ENCODE measurements at places on chromosomes 1 and 21. TPM values are rescaled to one million over a fixed set of nuclear protein-coding genes. Genes with fewer than 3 reads are reported as not detected.

- no peaks in the 10 kb centered on the region for H3K27me3 ChIP-seq
- H3K4me3 ChIP-seq: no peak overlapping the region
- no peaks in the 10 kb centered on the region for H3K4me1 ChIP-seq
Observed at GRCh38 chr1:78304761-78305160, 186.0 kb upstream of the PTGFR start.

GRCh38 chr1:119884711-119885110 is 11.6 kb downstream of the ADAM30 start:
- H3K27ac ChIP-seq: no peak overlapping the region
- no peak for DNase-seq
- H3K4me3 ChIP-seq: no peak overlapping the region
- no peaks in the 10 kb centered on the region for H3K4me1 ChIP-seq

DNA sequence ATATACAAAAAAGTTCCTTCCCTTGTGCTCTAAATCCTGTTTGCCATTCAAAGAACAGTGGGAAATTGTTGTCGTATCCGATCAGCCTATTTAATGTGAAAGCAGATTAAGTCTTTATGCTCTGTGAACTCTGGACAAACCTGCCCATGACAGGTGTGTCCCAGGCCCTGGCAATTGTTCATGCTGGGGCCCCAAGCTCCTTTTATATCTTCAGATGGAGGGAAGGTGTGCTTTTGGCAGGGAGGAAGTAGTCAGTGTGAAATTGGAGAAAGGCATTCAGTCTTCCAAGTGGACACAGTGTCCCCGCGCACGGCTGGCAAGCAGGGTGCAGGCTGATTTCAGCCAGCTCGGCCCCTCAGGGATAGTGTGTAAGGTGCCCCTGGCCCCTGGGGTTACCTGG is 135.1 kb upstream of the F3 start:
- H3K27me3 ChIP-seq: no peaks in the 10 kb centered on the region
- H3K36me3 ChIP-seq: no peaks in the 10 kb centered on the region
- no peak overlapping the region for H3K4me3 ChIP-seq
- peak; percentile 48 for DNase-seq
- H3K27ac ChIP-seq: no peak overlapping the region

DNA sequence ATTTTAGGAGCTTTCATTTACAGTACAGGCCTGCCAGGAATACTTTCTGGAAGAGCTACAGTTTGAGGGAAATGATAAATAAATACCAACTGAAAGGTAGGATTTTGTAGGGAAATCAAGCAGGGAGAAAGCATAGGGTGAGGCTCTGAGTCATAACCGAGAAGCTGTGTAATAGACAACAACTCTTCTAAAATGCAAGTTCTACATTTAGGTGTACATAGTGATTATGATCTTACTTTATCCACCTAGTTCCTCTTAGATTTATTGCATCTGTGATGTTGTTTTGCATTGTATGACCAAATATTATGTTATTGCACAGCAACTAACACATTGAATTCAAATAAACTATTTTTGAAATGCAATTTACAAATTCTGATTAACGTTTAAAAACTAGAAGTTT is 819.3 kb downstream of the PLA2G4A start:
- no peaks in the 10 kb centered on the region for H3K4me1 ChIP-seq
- no peaks in the 10 kb centered on the region for H3K27me3 ChIP-seq
- H3K27ac ChIP-seq: no peak overlapping the region
- no peaks in the 10 kb centered on the region for H3K36me3 ChIP-seq
- no peak overlapping the region for H3K4me3 ChIP-seq

DNA sequence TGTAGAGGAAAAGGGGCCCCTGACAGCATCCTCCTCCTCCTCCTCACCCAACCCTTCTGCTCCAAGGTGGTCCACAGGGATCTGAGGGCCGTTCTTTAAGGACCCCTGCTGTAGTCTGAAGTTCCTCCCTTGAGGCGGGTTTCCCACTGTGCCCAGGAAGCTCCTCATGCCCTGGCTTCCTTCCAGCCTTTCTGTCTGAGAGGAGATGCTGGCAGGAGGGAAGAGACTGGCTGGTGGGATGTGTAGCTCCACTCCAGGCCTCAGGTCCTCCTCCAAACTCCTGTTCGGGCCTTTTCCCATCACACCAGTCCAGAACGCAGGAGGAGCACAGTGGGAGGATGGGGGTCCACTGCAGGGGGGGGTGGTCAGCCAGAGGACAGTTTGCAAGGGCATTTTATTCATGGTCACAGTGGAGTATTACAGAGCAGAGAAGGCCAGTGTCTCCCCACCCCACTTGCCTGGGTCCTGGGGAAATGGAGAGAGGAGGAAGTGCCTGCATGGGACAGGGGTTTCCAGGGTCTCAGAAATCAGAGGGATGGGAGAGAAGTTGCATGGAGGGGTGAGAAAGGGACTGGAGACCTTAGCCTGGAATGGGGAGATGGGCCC is 7.8 kb downstream of the ETV3L start:
- no peak overlapping the region for H3K4me3 ChIP-seq
- no peaks in the 10 kb centered on the region for H3K4me1 ChIP-seq
- no peak for DNase-seq

- no peaks in the 10 kb centered on the region for H3K27me3 ChIP-seq
- H3K4me3 ChIP-seq: no peak overlapping the region
- no peak for DNase-seq
- no peaks in the 10 kb centered on the region for H3K36me3 ChIP-seq
Observed at GRCh38 chr1:185497177-185497576, 180.1 kb upstream of the IVNS1ABP start.

DNA sequence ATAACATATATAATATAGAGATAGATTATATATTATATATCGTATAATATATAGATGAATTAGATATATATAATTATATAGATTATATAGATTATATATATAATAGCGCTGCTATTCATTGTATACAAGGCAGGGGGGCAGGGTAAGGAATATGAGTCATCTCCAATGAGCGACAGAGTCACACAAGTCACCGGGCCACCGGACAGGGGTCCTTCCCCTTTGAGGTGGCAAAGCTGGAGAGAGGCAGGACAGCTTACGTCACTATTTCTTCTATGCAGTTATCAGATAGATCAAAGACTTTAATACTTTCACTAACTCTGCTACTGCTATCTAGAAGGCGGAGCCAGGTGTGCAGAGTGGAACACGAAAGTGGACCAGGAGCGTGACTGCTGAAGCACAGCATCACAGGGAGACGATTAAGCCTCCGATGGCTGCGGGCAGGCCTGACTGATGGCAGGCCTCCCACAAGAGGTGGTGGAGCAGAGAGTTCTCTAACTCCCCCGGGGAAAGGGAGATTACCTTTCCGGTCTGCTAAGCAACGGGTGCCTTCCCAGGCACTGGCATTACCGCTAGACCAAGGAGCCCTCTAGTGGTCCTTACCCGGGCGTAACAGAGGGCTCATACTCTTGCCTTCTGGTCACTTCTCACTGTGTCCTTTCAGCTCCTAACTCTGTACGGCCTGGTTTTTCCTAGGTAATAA is 2154.7 kb downstream of the MRPL39 start:
- DNase-seq: peak; percentile 21
- H3K27ac ChIP-seq: no peak overlapping the region
- no peaks in the 10 kb centered on the region for H3K4me1 ChIP-seq
- H3K27me3 ChIP-seq: no peaks in the 10 kb centered on the region
- no peaks in the 10 kb centered on the region for H3K36me3 ChIP-seq

DNA sequence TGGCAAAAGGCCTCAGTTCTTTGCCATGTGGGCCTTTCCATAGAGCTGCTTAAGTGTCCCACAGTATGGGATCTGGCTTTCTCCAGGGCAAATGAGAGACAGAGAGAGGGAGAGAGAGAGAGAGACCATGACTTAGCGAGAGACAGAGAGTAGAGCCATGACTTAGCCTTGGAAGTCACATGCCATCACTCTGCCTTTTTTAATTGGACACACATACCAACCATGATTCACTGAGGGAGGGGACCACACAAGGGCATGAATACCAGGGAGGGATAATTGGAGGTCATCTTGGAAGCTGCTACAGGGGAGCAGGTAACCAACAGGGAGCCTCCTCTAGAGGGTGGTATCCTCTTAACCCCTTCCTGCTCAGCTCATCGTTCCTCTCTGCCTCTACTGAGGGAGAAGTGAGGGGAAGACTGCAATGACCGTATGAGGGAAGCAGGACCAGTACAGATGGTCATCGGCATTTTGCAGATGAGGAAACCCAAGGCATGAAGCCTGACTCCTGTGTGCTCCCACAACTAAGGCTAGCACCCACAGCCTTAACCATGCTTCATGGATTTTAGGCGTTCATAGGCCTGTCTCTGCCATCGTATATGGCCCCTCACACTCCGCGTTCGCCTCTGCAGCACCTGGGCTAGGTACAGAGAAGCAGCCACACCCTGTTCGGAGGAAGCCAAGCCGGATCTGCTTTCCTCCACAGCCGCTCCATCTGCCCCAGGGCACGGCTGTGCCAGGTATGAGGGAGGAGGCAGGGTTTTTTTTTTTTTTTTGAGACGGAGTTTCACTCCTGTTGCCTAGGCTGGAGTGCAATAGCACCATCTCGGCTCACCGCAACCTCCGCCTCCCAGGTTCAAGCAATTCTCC is 38.6 kb downstream of the MEF2D start:
- peak; percentile 14 for DNase-seq
- H3K27me3 ChIP-seq: no peaks in the 10 kb centered on the region
- H3K4me3 ChIP-seq: no peak overlapping the region
- H3K27ac ChIP-seq: no peak overlapping the region

DNA sequence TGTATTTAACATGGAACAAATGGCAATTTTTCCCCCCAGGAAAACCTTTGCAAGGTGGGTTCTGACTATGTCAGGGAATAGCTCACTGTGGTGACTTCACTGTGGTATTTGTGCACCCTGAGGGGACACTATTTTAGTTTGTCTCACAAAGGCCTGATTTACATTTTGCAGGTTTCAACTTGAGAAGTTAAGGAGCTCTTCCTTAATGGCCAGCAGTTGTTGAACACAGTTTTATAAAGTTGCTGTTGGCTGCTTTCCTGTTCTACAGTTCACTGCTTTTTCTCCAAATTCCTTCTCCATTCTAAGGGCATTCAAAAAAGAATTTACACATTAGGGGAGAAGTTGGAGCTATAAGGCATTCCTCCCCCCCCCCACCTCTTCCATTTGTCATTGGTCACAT is 4.6 kb downstream of the LAMC1 start:
- H3K27me3 ChIP-seq: no peaks in the 10 kb centered on the region
- peaks cover 6% of the 10 kb centered on the region for H3K4me1 ChIP-seq
- no peaks in the 10 kb centered on the region for H3K36me3 ChIP-seq

DNA sequence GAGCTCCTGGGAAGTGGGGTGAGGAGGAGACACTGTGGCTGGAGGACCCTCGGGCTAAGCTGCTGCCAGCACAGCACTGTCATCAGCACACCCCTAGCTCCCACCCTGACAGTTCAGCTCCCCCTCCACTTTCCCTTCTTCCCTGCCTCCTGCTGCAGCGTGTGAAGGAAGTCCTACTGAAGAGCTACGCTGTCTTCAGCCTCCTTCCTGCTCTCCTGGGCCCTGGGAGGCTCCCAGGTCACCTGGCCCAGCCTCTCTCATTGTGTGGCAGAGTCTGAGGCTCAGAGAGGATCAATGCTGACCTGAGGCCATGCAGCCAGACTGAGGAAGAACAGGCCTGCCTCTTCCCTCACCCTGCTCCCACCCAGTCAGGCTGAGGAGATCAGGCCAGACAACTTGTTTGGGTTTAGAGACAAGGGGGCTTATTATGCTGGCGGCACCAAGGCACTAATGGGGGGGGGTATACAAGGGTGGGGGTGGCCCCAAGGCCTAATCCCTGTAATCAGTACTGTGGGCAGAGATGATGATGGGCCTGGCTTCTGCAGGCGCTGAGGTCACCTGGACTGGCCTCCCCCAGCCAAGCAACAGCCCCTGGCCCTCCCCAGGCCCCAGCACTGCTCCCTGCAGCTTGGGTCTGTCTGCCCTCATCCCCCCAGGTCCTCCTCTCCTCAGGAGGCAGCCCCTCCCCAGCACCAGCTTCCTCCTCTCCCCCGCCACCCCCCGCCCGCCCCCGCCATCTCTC is 9.1 kb downstream of the NES start:
- no peaks in the 10 kb centered on the region for H3K27me3 ChIP-seq
- H3K4me3 ChIP-seq: no peak overlapping the region
- no peak overlapping the region for H3K27ac ChIP-seq
- DNase-seq: no peak
- H3K36me3 ChIP-seq: no peaks in the 10 kb centered on the region

DNA sequence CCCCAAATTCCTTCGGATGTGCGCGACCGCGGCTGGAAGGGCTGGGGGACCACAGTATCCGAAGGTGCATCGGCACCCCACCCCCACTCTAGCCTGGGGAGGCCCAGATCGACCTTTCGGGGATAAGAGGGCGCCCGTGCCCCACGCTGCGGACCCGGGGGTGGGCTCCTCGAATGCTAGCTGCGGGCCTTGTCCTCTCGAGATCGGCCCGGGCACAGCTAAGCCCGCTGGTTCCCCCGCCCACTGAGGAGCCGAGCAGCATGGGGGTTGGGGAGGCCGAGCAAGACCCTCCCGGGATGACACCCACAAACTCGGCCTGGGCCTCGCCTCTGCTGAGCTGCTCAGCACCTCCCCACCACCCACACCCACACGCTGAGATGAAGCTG is 653 bp upstream of the IFFO2 start:
- peak; percentile 75 for DNase-seq
- H3K27me3 ChIP-seq: no peaks in the 10 kb centered on the region
- no peaks in the 10 kb centered on the region for H3K4me1 ChIP-seq
- peak overlapping the region; percentile 79 for H3K4me3 ChIP-seq

DNA sequence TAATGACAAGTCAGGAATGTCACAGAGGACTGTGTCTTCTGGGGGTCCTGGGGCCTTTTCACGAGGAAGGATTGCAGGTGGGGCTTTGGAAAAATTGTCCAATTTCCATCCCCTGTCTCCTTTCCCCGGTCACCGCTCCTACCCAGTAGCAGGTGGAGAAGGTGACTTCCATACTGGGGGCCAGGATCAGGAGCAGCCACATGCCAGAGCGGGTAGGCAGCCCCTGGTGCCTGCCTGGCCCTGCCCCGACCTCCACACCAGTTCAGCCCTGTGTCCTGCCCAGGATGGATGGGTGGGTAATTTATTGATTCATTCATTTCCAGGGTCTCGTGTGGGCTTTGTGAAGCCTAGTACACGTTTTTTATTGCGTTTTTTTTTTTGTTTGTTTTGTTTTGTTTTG is 51.7 kb downstream of the PRKCZ start:
- no peak for DNase-seq
- no peak overlapping the region for H3K27ac ChIP-seq
- no peaks in the 10 kb centered on the region for H3K36me3 ChIP-seq
- H3K27me3 ChIP-seq: no peaks in the 10 kb centered on the region
- H3K4me1 ChIP-seq: peaks cover 20% of the 10 kb centered on the region

GRCh38 chr1:241215203-241215602 is 141.8 kb downstream of the RGS7 start:
- H3K27ac ChIP-seq: no peak overlapping the region
- H3K36me3 ChIP-seq: no peaks in the 10 kb centered on the region
- H3K4me1 ChIP-seq: no peaks in the 10 kb centered on the region
- H3K27me3 ChIP-seq: no peaks in the 10 kb centered on the region
- no peak for DNase-seq

The DYNLT4 gene
- total RNA-seq: 0.39 TPM

The GPR3 gene
- total RNA-seq: 0.21 TPM

The S100A16 gene
- 15.1 TPM for total RNA-seq

The ANKRD65 gene
- 16.1 TPM for total RNA-seq

The TLCD4 gene
- 19.5 TPM for total RNA-seq

The DENND2C gene
- total RNA-seq: 2.4 TPM

The ELF3 gene
- 99.3 TPM for total RNA-seq

The GREM2 gene
- not detected for total RNA-seq

The LAX1 gene
- total RNA-seq: 0.09 TPM

The TRABD2B gene
- 2.4 TPM for total RNA-seq
